ENCODE measurements at places on chromosomes 7 and 10.

- DNase-seq = no peak
These were observed 34.2 kb downstream of the PDGFA start for GRCh38 chr7:485188-486081.

DNA sequence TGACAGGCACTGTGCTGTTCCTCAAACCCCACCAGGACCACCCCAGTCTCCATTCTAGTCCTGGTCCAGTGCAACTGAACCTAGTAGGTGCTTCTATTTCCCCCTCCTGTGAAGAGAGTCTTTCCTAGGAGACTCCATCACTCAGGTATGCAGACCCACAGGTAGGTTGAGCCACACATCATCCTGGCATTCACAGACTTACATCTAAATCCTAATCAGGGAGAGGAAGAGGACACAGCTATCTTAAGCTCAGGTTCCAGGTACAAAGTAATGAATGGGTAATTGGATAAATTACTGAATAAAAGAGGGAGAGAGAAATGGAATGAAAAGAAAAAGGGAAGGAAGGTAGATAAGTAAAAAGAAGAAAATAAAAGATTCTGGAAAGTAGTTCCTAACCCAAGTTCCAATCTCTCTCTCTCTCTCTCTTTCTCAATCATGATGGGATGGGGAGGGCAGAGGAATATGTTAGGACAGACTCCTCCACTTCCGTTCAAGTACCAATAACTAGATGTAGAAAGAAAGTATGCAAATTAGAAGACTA is 139.8 kb upstream of the NAMPT start:
- no peak for DNase-seq

GRCh38 chr7:71507680-71508602 is 376.0 kb downstream of the GALNT17 start:
- DNase-seq = no peak

- no peak for DNase-seq
These were observed 736 bp downstream of the SHH start for GRCh38 chr7:155811560-155811894.

DNA sequence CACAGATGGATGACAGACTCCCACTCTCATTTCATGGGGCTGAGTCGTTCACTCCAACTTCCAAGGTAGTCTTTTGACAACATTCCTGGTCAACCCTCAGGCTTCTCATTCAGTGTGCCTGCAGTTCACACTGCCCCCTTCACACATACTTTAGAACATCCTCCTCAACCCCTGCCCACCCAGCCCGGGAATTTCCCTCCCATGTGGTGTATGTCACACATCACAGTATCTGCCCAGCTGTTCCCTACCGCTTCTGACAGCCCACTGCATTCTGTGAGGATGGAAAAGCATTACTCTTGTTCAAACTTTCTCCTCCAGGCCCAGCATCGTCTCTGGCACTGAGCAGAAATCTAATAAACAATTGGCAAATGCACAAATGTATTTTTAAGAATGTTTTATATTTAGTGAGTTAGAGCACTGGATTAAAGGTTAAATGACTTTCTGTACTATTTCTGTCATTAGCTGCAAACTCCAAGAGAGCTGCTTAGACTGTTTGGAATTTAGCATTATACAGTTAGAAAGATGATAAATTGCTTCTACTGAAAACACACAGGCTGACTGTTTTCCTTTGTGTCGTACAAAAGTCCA is 110.4 kb downstream of the SFMBT2 start:
- DNase-seq = peak; percentile 23

DNA sequence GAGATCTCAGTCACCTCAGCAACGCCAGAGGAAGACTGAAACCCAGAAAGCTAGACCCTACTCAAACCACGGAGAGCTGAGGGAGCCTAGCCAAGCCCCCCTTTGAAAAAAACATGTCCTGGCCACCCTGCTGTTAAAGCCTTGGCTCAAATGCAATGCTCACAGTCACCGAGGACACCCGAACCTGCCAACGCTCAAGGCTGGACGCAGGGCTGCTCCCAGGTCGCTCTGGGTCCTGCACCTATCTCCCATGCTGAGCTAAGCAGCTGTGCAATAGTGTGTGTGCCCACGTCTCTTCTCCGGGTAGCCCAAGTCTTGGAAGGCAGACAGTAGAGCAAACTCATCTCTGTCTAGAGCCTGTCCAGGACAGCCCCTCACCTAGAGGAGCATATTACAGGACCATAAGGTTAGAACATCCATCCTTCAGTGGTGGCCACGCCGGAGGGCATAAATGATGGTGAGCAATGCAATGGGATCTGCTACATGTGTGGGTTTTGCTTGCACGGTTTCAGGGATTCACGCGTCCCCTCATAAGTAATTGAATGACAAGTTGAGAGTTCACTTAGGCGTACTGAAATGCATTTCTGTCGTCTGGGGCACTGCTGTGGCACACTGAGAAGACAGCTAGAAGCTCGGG is 94.2 kb upstream of the DDC start:
- DNase-seq = no peak

- no peak for DNase-seq
These were observed 5.7 kb upstream of the CLEC5A start for GRCh38 chr7:141952461-141952860.

- DNase-seq = no peak
These were observed 100.0 kb upstream of the TRIM24 start for GRCh38 chr7:138359870-138360559.

- DNase-seq = no peak
These were observed 9.2 kb downstream of the ZNF775 start for GRCh38 chr7:150388306-150388705.

- no peak for DNase-seq
These were observed 3.4 kb downstream of the RUFY2 start for GRCh38 chr10:68403701-68404100.

GRCh38 chr10:12193193-12193592 is 2.5 kb downstream of the NUDT5 start:
- DNase-seq = peak; percentile 74

DNA sequence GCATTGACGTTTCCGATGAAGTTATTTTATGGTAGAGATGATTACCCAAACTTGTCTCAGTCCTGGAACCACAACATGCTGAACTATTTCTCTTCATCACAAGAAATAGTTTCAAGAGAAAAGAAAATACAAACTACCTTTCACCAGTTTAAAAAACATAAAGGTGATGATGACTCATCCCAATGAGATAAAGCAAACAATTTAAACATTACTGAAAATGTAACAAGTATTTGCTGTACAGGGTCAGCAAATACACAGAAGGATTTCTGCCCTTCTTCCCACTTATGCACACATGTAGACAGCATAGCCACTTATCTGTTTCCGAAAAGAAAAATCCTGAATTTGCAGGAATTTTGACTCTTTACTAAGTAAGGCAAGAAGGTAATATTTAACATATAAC is 50.8 kb downstream of the RHOBTB1 start:
- DNase-seq = no peak

- DNase-seq = no peak
These were observed 19.8 kb downstream of the TSPAN14 start for GRCh38 chr10:80473692-80474596.

DNA sequence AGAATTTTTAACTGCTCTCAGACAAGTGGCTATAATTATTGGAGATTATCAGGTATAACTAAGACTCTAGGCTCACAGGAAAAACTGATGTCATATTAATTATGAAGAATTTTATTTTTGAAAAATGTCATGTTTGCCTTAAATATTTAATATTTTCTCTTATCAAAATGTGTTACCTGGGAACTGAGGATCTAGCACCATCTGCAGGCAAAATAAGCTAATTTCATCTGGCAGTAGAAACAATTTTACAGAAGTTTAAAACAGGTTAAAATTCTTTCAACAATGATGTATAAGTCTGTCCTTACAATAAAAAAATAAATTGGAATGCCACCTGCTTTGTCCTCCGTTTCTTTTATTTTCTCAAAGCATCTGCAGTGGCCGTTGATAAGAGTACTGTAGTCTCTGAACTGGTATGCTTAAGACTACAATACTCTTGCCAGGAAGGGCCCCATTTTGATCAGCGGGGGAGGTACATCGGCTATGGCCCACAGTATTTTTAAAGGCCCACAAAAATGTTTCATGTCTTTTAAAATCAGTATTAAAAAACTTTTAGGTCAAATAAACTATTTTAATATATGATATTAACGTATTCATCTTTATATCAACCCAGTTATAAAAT is 81.3 kb downstream of the VWDE start:
- DNase-seq = peak; percentile 58

Measured in fibroblast of pulmonary artery (primary cell).